ENCODE measurements at places on chromosomes 6 and 20.

GRCh38 chr20:11880680-11881079 is 37.0 kb upstream of the BTBD3 start:
- no peak for DNase-seq

GRCh38 chr6:36938536-36938935 is 16.0 kb upstream of the PI16 start:
- DNase-seq = no peak

DNA sequence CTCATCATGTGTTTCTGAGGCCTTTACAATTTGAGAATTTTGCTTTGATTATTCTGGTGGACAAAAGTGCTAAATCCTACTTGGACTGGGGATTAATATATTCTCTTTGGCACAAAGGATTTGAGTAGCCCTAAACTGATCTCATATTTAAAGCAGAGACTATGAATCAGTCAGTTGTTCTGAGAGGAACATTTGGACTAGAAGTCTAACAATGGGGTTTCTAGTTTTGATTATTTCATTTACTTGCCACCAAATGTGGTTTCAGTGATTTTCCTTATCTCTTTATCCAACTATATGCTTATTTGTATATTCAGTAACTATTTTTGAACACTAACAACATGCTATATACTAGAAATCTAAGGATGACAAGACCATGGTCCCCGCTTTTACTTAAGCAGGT is 81.4 kb downstream of the PDE10A start:
- DNase-seq = no peak

DNA sequence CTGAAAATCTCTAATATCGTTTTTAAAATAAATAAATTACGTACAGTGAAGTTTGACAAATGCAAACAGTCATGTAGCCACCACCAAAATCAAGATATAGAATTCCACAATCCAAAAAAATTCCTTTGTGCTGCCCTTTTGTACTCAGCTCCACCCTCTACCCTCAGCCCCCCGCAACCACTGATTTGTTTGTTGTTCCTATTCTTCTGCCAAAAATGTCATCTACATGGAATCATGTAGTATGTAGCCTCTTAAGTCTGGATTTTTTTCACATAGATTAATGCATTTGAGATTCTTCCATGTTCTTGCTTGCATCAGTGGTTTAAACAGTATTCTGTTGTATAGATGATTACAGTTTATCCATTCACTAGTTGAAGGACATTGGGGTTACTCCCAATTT is 8.5 kb upstream of the REPS1 start:
- no peak for DNase-seq

- DNase-seq = no peak
Measured at GRCh38 chr6:96227135-96227534, 211.4 kb downstream of the FUT9 start.

DNA sequence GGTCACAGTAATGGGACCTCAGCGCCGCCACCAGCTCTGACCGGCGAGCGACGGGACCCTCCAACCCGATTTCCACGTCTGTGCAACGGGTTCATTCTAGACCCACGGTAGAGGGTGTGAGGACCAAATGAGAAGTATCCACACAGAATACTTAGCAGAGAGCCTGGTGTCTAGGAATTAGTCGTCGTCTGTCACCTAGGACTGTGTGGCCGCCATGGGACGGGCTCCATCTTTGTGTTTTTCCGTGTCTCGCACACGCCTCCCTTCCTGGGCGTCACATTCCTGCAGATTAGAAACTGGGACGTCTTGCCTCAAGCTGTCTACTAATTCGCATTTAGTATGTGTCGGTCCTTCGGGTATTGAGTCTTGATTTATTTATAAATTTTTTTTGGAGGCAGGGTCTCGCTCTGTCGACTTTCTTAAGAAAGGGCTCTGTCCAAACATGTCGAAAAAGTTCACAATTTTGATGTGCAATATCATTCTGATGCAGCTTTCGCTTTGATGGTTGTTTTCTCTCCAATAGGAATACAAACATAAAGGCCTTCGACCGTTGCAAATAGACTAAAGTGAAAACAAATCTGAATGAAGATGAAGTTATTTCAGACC is 563 bp downstream of the MGME1 start:
- peak; percentile 39 for DNase-seq

- DNase-seq = no peak
Measured at GRCh38 chr20:20765696-20766365, 53.4 kb upstream of the RALGAPA2 start.

DNA sequence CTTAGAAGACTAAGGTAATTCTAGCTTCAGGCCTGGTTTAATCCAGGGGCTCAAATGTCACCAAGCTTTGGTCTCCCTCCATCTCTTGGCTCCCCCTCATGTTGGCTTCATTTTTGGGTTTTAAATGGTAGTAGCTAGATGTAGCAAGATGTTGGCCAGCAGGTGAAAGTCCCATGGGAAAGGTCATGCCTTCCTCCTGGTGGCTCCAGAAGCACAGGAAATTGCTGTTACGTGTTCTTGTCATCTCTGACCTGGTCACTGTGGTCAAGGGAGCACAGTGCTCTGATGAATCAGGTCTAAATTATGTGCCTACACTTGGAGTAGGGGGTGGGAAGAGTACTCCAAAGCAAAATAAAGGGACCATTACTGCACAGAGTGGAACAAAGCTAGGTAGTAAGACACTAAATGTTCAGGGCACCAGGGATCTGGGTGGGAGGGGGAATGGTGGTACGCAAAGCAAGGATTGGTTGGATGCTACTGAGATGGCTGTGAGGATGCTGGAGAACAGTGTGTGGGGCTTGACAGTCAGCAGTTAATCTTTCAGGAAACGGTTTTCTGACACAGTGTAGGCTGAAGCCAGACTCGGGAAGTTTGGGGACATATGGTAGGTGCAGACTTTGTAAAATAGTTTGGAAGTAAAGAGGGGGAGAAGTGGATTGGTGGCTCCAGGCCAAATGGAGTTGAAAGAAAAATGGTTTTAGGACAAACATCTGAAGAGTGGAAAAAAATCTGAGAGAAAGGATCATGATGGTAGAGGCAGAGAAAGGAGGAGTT is 30.1 kb downstream of the CDS2 start:
- DNase-seq = no peak

Data from stimulated activated CD4-positive, alpha-beta T cell treated with anti-CD3 and anti-CD28 coated beads, Interleukin-12 subunit alpha, Interleukin-12 subunit beta, amount 100 ng/mL, for 4 hours (primary cell).